Forelimb muscle (tissue), 1 donor: ENCODE measurements at places on chromosomes 1 and 21.

DNA sequence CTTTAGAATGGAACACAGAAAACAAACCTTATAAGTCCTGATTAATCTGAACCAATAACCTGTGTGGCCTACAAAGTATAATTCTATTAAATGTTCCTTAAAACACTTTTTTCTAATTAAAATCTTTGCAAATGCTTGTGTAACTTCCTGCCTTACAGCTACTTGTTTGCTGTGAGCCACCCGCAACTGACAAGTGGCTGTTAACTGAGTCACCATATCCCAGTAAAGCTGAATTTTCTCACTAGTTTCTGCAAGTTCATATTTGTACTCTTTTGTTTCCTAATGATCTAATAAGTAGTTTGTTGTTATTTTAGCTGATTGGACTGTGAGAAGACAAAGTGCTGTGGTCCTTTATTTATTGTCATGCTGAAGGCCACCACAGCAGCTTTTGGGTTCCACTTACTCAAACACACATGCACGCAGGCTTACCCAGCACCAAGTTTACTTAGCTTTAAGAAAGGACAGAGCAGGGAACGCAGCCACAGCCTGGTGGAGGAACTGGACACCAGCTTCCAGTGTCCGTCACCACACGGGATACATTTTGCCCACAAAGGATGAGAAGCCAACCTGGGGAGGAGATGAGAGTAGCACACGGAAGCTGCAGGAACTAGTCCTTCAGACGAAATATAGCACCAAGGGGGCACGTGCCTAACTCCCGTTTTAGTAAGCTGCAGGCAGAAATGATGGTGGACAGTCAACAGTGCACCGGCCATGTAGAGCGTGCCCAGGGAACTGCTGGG, 47.8 kb downstream of the LCA5L start:
- DNase-seq, result no peak

DNA sequence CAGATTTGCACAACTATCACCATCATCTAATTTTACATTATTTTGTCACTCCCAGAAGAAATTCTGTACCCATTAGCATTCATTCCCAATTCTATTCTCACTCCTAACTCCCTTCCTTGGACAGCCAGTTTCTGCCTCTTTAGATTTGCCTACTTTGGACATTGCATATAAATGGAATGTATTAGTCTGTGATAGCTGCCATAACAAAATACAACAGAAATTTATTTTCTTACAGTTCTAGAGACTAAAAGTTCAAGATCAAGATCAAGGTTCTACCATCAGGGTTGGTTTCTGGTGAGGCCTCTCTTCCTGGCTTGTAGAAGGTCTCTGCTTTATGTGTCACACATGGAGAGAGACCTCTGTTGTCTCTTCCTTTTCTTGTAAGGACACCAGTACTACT, 61.9 kb downstream of the ALG6 start:
- DNase-seq, result no peak

GRCh38 chr1:145955436-145955835, 2.4 kb downstream of the LIX1L start:
- DNase-seq, result no peak

DNA sequence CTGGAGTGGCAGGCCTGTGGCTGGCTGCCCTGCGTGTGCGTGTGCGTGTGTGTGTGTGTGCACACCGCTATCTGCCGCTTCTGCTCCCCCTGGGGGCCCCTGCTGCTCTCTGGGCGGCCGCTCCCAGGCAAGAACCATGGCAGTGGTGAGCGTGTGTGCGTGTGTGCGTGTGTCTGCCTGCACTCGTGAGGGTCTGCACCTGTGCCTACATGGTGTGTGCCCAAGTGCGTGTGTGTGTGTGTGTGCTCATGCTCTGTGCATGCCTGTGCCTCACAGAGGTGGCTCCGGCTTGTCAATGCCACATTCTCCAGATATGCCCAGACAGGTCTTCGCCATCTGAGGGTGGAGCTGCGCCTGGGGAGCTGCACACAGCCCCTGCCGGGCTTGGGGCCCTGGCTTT, 18.7 kb upstream of the PEX10 start:
- DNase-seq, result no peak

- DNase-seq, result no peak
Observed at GRCh38 chr1:226405411-226405988, 2.4 kb downstream of the PARP1 start.

DNA sequence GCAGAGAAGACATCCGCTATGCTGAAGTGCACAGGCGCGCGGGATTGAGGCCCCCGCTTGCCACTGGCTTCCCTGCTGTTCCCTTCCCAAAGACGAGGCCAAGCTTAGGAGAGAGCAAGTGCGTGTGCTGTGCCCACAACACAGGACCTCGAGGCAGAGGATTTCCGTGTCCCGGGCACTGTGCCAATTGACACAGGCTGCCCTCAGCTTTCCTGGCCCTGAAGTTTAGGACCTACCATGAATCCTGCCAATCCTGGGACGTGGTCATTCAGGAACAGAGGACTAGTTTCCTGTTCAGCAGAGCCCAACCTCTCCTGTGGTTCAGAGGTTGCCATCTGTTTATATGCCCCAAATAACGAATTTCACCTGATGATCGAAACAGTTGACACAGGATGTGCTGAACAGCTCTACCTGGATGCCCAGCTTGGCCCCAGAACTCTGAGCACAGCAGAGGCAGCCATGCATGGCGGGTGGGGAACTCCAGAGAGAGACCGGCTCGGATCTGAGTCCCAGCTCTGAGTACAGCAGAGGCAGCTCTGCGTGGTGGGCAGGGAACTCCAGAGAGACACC, 22.0 kb downstream of the SLC37A1 start:
- DNase-seq, result no peak

DNA sequence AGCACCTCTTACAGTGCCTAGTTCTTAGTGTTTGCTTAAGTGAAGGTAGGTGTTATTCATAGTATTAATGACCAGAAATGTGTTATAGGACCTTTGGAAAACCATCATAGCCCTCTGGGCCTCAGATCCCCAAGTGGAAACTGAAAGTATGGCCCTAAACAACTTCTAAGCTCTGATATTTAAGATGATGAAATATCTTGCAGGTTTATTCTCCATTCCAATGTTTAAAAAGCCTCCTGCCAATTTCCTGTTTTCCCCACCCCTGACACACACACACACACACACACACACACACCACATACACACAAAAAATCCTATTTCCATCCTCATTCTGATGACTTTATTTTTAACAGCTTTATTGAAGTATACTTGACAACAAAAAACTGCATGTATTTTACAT, 108.2 kb downstream of the DIRAS3 start:
- no peak for DNase-seq

- DNase-seq, result no peak
Observed at GRCh38 chr1:212553676-212554075, 54.9 kb upstream of the ATF3 start.

GRCh38 chr1:58905126-58905490, 121.3 kb upstream of the JUN start:
- no peak for DNase-seq

DNA sequence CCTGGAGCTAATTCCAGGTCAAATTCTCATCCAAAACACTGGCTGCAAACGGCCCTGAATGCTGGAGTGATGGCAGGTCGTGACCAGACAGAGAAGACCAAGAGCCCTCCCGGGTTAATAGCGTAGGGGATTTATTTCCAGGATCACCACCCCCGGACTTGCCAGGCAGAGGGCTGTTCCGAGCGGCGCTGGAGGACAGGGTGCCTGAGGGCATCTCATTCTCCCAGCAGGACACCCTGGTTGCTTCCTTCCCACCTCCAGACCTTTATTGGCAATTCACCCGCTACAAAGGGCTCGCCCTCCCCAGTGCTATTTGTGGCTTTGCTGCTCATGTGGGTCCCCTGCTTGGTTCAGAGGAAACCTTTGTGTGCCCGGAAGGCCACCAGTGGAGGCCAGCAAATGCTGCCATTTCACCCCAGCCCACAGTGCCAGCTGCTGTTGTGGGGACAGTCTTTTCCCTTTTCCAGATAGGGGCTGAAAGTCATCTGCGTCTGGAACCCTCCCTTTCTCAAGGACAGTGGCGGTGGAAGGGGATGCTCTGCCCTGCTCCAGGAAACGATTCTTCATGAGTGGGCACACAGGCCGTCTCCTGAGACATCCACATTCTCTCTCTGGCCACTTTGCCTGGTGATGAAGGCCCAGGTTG, 19.0 kb upstream of the C1orf174 start:
- DNase-seq, result no peak

- DNase-seq, result no peak
Observed at GRCh38 chr1:224276771-224277487, 53.0 kb downstream of the NVL start.

DNA sequence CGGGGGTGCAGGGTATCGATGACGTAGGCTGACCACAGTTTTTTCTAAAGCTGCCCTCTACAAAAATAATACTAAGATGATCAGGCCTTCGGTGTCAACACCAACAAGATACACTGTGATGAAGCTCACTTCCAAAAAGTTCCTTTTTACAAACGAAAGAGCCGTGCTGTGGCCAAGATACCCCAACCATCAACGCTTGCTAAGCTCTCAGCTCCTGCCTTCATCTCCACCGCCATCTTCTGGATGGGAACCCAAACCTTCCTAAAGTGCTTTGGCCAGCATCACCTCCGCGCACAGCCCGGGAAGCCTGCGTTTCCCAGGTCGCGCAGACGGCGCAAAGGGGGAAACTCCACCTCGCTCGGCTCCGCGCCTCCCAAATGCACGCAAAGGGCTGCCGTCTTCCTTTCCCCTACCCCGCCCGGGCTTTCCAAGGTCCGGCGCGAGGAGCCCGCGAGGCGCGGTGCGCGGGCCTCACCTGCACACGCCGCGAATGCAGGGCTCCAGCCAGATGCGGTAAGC, 541 bp downstream of the USP48 start:
- peak; percentile 44 for DNase-seq

- no peak for DNase-seq
Observed at GRCh38 chr1:13224480-13225060, 1.4 kb downstream of the PRAMEF18 start.

DNA sequence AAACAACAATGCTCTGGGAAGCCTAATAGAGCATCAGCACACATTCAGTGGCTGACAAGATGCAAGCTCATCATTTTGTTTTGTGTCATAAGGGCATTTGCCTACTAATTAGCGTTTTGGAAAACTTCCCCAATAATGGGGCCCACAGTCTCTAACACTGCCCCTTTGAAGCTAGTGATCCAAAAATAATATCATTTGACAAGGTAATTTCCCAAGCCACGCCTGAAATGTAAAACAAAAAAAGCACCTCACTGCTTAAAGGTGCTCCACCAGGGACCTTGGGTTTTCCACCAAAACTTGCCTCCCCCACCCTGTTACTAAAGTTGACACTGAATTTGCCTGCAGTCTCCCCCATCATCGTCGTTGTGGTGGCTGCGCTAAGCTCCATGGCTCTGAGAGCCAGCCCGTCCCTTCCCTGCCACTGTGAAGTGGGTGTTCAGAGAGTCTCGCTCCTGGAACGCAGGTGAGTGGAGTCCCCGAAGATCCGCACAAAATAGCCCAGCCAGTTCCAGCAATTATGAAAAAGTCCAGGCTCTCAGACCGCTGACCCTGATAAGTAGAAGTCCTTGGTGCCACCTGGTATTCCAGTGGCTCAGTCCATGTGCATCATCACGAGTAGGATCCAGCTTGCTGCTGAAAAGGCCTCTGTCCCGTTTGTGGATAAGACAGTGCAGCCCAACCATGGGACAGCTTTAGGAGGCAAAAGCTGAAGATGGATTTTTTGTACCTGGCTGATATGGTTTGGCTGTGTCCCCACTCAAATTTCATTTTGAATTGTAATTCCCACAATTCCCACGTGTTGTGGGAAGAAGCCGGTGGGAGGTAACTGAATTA, 52.2 kb downstream of the RAB3GAP2 start:
- no peak for DNase-seq

- DNase-seq, result peak; percentile 70
Observed at GRCh38 chr1:226821719-226822085, 48.7 kb upstream of the PSEN2 start.

DNA sequence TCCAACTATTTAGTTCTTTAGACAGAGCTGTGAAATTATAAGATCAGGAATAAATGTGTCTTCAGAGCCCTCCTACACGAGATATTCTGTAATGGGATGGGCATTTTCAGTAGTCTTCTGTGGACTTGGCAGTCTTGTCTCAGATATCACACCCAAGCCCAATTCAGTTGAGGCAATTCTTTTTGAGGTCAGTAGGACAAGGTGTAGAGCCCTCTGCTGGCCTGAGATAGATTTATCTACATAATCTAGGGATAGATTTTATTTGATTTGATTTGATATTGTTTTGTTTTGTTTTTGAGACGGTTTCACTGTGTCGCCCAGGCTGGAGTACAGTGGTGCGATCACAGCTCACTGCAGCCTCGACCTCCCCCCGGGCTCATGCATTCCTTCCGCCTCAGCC, 77.5 kb downstream of the FMN2 start:
- no peak for DNase-seq

DNA sequence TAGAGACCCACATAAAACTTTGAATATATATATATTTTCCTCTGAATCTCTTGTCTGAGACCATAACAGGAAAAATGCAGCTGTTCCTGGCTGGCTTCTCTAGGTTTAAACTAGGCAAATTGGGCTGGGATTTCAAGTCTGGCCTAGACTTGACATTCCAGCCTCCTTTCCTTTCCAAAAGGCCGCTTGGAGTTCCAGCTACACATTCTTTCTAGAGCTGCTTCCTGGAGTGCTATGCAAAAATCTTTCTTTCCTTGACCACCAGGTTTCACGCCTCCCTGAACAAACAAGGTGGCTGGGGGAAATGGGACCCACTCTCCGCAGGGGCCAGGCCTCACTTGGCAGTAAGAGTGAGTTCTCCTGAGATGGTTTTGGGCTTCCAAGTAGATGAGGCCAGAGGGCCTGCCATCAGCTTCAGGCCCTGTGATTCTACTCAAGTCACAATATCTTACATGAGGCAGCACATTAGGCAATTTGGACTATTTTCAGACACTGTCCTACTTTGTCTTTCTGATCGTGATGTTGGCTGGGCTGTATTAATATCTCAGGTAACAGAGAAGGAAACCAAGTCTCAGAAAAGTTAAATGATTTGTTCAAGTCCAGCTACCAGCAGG, 102.4 kb downstream of the FAM78B start:
- DNase-seq, result peak; percentile 73

DNA sequence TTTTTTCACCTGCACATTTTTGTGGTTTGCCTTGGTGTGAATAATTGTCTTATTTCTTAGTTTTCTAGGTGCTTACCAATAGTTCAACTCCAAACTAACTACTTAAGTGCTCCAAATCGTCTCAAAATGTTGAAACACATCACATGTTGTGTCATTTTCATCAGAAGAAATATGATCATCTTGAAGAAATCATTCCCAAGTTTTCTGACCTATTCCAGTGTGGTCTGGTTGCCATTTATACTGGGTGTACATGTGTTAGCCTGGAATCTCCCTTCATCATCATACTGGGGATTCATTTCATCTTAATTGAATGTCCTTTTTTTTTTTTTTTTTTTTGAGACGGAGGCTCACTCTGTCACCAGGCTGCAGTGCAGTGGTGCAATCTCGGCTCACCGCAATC, 67.0 kb downstream of the EIF2B3 start:
- no peak for DNase-seq

DNA sequence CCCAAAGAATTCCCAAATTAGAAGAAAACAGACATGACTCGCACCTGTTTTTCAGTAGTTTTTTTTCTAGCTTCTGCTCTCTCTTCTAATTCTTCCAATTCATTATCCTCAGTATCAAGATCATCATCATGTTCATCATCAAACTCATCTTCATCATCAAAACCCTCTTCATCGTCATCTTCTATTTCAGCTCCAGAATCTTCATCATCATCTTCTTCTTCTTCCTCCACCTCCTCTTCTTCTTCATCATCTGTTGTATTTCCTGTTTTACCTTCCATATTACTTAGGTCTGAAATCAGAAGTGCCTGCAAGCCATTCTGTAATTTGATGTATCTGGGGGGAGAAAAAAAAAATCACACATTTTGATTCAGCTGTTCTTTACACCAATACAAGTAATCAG, 38.3 kb downstream of the NRDC start:
- DNase-seq, result no peak
